ENCODE measurements at places on chromosomes 13 and 19.

DNA sequence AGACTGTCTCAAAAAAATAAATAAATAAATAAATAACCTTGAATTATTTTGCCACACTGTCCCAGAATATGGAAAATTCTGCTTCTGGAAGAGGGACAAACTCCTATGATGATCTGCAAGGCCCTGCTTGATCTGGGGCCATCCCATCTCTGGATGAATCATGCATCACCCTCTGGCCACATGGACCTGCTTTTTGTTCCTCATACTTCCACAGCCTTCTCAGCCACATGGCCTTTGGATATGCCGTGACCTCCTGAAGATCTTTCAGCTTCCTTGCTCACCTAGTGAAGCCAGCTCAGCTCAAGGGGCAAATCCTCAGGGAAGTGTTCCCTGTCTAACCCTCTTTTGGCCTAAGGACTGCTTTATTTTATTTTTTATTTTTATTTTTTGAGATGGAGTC lies 10.3 kb downstream of the IER2 start:
- DNase-seq = no peak

- DNase-seq = no peak
Measured at GRCh38 chr13:97627566-97627965, 193.6 kb downstream of the RAP2A start.

DNA sequence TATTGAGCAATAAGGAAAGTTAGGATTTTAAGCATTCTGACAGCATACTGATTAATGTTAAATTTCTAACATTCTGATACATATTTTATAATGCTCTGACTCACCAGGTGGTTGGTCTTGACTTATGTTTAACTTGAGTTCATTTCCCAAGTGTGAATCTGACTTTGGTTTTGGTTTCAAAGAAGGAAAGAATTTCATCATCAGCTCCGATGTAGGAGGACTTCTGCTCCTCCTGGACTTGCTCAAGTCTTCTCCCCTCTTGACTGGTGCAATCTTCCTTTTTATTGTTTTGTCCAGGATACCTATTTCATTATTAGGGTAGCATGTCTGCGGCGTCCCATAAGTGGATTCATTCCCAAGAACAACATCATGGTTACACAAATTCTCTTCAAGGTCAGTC lies 141.3 kb downstream of the RNF17 start:
- no peak for DNase-seq

GRCh38 chr19:30521937-30522336 lies 149.8 kb downstream of the ZNF536 start:
- DNase-seq = no peak

- DNase-seq = no peak
Measured at GRCh38 chr13:66578305-66578704, 651.8 kb downstream of the PCDH9 start.

- DNase-seq = no peak
Measured at GRCh38 chr13:75902166-75903104, 266.3 kb downstream of the LMO7 start.

GRCh38 chr13:43725460-43725859 lies 61.3 kb downstream of the ENOX1 start:
- DNase-seq = no peak

- DNase-seq = no peak
Measured at GRCh38 chr13:49777746-49778614, 14.5 kb downstream of the KPNA3 start.

- DNase-seq = no peak
Measured at GRCh38 chr19:17949956-17950309, 17.0 kb upstream of the KCNN1 start.

DNA sequence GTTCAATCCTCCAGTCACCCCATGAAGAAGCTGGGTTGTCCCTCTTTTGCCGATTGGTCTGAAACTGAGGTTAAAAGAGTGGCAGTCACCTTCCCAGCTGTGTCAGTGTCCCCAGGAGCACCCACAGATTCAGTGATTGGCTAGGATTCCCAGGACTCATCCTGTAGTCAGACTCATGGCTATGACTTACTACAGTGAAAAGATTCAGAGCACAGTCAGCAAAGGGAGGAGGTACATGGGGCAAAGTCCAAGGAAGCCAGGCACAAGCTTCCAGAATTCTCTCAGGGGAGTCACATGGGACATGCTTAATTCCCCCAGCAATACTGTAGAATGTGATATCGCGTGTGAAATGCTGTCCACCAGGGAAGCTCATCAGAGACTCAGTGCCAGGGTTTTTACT lies 14.2 kb downstream of the ZNF473 start:
- no peak for DNase-seq

GRCh38 chr13:76888421-76888820 lies 2.2 kb upstream of the KCTD12 start:
- no peak for DNase-seq

DNA sequence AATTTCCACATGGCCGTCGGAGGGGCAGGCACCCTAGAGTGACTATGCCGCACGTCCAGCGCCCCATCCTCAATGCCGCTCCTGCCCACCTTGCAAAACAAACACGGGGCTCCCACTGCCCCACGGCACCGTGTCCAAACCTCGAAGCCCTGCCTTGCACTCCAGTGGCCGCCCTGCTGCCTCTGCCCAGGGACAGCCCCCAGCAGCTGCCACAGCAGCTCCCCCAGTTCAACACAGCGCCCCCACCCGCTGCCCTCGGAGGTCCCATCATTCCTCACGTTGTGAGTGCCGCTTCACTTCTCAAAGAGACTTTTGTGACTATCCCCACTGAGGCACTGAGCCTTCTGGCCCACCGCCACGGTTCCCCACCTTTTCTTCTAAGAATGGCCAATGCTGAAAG lies 22.3 kb upstream of the TMEM160 start:
- DNase-seq = no peak

DNA sequence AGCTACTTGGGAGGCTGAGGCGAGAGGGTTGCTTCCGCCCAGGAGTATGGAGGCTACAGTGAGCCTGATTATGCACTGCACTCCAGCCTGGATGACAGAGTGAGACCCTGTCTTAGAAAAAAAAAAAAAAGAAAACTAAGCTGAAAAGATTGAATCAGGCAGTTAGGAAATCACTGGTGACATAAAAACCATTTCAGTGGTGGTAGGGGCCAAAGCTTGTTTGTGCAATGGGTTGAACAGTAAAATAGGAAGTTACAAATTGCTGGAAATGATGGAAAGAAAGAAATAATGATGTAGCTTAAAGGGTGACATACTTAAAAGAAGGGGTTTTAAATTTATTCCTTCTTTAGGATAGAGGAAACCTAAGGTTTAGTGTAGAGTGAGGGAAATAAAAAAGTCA lies 4.8 kb upstream of the OXGR1 start:
- no peak for DNase-seq

DNA sequence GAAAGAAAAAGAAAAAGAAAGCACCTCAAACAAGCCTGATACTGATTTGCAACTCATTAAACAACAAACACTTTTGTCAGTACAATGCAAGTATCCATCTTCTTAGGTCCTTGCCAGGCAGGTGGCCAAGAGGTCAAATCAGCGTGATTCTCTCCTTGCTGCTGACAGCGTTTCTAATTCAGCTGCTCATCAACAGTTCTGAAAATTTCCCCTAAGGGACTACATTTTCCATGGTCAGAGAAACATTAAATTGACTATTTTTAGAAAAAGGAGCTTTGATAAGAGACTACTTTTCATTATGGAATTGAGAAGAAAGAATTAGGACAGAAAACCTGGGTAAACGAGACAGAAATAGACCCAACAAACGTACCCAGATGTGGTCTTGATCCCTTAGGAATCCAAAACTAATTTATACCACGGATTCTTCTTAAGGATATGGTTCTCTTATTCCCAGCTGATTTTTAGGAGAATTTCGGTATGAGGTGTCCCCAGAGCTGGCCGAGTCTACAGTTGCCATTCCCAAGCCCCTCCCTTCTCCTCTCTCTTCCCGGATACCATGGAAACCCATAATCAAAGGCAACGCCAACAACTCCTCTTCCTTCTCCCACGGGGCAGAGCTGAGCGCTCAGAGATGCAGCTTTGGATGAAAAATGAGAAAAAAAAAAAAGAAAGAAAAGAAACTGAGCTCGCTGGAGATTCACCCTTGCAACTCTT lies 29.5 kb upstream of the CEBPG start:
- no peak for DNase-seq

- no peak for DNase-seq
Measured at GRCh38 chr19:2686360-2686759, 16.1 kb downstream of the GNG7 start.

DNA sequence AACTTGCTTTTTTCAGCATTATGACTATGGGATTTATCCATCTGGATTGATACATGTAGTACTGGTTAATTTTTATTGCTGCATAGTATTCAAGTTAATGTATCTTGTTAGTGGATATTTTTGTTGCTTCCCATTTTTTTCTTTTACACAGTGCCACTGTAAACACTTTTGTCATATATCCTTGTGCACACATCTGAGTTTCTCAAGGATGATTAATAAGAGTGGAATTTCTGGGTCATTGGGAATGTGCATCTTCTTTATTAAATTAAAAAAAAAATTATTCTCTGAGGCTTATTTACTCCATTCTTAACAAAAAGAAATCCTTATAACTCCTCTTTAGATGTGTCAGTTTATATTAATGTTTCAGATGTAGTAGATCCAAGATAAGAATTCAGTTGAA lies 27.3 kb downstream of the B3GLCT start:
- DNase-seq = no peak

DNA sequence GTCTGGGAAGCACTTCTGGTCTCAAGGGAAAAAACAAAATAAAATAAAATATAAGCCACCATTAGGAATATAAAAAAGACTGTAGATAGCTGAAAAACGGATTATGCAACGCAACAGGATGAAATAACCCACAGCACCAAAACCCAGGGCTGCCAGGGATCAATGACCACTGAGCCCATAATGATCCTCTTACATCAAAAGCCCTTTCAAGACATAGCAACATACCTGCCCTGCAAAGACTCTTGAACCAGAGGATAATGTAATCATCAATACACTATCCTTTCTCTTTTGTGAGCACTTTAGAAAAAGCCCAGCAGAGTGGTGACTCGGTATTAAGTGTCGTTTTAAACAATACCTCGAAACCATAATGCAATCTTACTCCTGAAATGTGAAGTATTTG lies 235.0 kb upstream of the SOX21 start:
- DNase-seq = no peak

DNA sequence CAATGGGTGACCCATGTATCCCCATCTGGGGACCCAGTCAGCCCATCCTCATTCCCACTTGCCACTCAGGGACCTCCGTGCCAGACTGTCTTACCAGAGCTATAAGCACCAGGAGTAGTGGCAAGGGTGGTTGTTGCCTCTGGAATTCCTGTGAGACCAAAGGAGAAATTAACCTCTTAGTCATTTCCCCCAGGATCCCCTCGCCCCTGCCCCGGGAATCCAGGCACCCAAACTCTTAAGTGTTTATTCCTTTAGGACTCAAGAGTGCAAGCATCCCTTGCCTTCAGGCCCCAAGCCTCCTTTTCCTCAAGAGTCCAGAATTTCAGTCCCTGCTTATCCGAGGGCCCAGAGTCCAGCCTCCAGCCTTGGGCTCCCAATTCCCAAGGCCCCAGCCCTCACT lies 9.2 kb downstream of the NTN5 start:
- no peak for DNase-seq

DNA sequence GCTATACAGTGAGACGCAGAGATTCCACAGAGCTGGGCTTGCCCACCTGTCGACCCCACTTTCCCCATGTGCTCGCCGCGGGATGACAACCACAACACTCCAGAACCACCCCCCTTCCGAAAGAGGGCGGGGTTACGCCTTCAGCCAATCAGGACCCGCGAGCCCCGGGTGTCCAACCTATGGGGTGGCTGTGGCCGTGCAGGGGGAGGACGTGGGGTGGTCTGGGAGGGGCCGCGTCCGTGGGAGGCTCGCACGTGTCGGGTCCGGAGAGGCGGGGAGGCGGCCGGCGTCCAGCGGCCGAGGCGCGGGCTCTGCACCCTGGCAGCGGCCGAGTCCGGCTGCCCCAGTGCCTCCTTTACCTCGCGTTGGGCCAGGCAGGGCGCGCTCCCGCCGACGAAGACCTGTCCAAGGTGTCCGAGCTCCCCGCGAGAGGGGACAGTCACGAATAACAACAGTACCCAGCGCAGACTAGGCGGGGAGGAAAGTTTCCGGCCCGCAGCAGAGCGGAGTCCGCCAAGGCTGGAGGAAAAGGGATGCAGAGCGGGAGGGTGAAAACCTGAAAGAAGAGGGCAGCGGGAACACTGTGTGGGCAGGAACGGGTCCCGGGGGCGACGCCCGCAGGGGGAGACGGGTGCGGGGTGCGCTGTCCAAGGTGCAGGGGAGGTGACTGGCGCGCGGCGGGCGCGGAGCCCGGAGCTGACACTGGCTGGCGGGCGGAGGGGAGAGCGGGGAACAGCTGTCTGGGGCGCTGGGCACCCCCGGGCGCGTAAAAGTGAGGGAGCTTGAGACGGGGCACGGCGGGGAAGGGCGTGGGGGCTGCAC lies 911 bp downstream of the ENOX1 start:
- peak; percentile 20 for DNase-seq

DNA sequence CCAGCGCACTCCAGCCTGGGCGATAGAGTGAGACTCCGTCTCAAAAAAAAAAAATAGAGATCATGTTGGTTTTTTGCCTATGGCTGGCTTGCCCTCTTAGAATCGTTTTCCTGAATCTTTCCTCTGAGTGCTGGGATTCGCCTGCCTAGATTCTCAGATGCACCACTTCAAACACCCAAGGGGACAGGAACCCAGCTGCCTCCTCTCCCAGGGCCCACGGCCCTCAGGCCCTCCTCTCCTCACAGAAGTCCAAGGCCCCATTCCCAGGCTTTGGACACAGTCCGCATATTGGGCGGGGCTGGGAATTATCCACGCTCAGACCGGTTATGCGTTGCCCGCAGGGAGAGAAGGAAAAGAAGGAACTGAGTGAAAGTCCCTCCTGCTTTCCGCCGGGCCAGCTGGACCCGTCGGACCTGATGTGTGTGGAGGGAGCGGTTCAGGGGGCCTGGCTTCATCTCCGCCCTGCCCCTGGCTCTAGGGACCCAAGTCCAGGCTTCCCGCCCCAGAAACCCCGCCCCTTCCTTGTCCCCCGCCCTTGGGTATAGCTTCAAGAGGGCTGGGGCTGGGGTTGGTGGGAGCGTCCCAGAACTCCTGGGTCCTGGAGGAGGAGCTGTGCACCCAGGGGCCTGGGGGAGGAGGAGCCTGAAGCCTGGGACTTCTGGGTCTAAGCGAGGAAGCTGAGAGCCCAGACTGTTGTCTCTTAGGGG lies 5.8 kb downstream of the PPFIA3 start:
- no peak for DNase-seq

GRCh38 chr19:48928164-48929025 lies 5.1 kb upstream of the DHDH start:
- no peak for DNase-seq

DNA sequence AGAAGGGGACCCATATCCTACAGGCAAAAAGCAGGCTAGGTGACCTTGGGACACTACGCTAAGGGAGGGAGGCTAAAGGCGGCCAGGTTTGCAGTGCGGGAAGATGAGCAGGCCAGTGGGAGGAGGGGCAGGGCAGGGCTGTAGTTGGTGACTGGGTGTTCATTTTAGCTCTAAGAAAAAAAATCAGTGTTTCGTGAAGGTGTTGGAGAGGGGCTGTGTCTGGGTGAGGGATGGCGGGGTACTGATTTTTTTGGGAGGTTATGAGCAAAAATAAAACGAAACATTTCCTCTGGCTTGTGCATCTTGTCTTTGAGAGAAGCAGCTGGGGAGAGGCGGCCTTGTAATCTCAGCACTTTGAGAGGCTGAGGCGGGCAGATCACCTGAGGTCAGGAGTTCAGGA lies 4.3 kb upstream of the NUP62 start:
- no peak for DNase-seq

Measured in stimulated activated CD4-positive, alpha-beta T cell treated with anti-CD3 and anti-CD28 coated beads, Interleukin-1b, Interleukin-23, amount 100 ng/mL, for 48 hours (primary cell).